ENCODE measurements at places on chromosomes 13 and 19.

GRCh38 chr13:93753639-93754038 lies 527.0 kb downstream of the GPC6 start:
- DNase-seq = no peak

- DNase-seq = no peak
These were observed 1.2 kb upstream of the TMEM147 start for GRCh38 chr19:35544110-35544802.

GRCh38 chr19:35169221-35169995 lies 14.9 kb downstream of the FXYD5 start:
- DNase-seq = no peak

DNA sequence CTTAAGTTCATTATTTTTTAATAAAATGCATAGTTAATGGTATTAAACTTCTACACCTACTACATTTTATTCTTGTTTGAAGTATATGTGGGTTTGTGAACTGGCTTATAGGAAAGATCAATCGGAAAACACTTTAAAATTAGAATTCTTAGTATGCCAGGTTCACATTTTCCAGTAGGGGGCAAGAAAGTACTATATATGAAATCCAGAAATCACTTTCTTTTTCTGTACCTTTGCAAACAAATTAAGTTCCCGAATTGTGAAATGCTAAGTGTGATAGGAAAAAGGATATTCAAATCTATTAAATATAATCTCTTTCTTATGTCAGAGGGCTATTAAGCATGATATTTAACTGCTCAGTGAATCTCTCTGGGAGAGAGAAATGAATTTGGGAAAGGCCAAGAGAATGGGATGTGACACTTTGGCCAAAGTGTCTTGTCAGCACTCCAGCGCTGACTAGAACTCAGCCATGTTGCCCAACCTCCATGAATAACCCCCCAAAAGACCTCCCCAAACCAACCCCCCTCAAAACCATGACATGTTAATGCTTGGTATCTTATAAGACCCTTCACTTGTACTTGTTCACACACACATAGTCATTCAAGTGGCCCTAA lies 122.6 kb upstream of the SLC10A2 start:
- DNase-seq = no peak

DNA sequence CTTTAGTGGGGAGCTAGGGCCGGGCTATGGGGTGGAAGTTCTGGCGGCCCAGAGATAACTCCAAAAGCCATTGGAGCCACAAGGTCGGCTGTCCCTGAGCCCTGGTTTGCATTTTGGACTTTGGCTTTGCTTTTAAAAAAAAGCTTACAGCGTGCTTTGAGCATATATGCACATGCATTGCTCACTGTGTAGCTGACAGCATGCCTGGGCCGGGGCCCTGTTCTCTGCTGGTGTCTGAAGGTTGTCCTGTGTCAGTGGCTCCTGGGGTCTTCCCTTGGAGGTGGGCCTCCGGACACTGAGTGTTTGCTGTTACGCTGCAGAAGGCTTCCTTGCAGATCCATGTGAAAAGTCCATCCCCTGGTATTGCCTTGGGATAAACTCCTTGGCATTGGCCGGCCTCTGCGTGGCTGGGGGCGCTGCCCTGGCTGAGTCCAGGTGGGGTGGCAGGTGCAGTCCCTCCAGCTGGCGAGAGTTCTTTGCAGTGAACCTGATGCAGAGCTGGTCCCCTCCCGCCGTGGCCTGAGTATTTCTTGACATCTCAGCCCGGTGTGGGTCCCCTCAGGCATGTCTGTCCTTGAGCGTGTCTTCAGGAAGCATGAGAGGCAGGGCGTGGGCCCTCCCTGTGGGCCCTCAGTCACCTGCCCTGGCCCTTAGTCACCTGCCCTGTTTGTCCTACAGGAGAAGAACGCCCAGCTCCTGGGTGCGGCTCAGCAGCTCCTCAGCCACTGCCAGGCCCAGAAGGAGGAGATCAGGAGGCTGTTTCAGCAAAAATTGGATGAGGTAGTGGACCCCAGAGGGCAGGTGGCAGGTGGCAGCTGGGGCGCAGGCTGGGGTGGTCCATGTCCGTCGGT lies 23.0 kb downstream of the PLEKHJ1 start:
- DNase-seq = no peak

- DNase-seq = no peak
These were observed 759.9 kb downstream of the GPC5 start for GRCh38 chr13:92158346-92158745.

- no peak for DNase-seq
These were observed 52.0 kb downstream of the COL4A1 start for GRCh38 chr13:110254751-110255553.

- no peak for DNase-seq
These were observed 79.5 kb upstream of the ZNF835 start for GRCh38 chr19:56751078-56751489.

DNA sequence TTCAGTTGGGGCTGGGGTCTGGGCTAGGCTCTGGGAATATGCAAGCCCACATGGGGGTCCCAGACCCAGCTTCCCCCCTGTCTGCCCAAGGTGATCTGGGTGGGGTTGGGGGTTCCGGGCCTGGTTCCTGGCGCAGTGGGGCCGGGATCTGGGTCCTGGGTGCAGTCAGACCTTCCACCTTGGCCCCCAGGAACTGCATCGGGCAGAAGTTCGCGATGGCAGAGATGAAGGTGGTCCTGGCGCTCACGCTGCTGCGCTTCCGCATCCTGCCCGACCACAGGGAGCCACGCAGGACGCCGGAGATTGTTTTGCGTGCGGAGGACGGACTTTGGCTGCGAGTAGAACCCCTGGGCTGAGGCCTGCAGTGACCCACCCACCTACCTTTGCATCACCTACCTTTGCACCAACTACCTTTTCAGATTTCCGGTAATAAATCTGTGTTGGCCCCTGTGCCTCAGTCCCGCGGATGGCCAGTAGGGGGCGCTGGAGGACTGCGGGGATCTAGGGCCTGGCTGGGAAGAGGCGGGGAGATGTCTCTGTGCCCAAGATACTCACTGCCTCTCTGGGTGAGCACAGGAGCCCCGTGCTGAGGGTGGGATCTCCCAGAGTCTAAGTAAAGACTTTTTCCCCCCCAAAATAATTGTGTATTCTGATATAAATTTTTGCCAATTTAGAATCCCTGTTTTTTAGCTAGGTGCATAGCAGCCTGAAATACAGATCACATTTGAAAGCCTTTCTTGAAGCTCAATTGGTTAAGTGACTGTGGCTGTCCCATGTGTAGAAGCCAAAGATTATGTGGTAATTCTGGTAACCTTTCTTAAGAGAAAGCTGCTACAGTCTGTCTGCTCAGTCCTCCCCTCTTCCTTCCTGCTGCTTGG lies 11.5 kb upstream of the CYP4F3 start:
- no peak for DNase-seq

DNA sequence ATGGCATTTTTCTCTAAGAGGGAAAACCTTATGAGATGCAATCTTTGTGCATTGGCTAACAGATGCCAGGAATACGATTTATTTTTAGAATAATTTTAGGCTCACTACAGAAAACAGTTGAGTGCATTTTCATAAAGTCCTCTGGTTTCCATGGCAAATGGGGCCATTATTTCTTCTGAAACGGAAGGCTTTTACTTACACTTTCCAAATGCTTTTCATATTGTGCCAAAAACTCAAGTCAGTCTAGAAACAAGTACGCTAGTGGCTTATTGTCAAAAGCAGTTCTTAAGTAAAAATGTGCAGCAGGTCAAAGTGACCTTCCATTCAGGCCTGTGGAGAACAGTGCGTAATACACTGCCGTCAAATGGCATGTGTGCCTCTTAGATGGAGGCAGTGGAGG lies 628.7 kb downstream of the EFNB2 start:
- DNase-seq = no peak

GRCh38 chr19:21608571-21608970 lies 103.2 kb downstream of the ZNF429 start:
- DNase-seq = no peak

DNA sequence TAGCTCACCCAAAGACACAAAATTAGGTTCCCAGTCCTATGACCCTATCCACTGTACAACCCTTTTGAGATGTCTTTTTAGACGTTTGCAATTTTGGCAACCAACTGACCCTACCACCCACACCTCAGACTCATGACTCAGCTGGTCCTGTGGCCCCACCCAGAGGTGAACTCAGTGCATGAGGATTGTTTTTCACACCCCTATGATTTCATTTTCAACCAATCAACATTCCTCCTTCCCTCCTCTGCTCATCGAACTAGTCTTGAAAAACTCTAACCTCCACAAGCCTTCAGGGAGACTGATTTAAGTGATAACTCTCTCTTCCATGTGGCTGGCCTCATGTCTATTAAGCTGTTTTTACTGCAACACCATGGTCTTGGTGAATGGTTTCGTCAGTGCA lies 350.7 kb downstream of the UQCRFS1 start:
- DNase-seq = no peak

GRCh38 chr19:42427313-42427712 lies at the start of gene LIPE:
LIPE (minus strand) TSS chr19:42427388; CDS start chr19:42427149, 239 bp downstream.
- DNase-seq = no peak

DNA sequence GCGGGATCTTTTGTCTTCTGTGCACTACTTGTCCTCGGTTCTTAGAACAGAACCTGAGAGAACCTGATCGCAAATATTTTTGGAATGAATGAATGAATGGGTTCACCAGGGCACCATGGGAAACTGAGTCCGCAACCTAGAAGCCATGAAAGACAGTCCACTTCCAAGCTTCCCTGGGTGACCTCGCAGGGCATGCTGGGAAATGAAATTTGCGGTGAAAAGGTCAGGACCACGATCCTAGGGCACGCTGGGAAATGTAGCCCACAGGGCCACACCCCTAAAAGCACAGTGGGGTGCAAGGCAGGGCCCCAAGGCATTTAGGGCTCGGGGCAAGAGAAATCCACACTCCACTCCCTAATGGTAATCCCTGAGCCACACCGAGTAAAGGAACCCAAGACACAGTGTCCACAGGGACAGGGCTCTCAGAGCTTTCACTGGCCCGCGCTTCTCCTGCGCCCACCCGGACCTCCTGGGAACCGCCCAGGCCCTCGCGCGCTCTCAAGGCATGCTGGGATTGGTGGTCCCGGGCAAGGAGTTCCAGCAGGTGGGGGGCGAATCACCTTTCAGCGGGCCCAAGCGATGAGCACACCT lies 1.1 kb upstream of the PPP1R12C start:
- no peak for DNase-seq

- DNase-seq = no peak
These were observed 423.2 kb upstream of the SGCG start for GRCh38 chr13:22757530-22758120.

DNA sequence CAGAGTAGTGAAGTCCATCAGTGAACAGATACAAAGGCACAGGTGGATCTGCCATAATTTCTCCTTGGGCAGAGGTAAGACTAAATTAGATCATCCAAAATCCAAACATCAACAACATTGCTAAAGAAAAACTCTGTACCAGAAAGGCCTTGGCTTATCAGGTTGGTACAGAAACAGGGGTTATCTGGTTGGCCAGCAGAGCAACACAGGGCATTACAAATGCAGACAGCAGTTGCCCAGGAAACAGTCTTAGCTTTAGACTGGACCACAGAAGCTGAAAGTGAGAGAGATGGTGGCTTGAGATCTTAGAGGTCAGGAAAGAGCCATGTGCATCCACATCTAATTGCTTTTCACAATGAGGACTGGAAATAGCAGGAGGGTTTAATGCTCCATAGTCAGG lies 26.6 kb upstream of the DGKH start:
- no peak for DNase-seq

- no peak for DNase-seq
These were observed 79.2 kb upstream of the ARHGEF7 start for GRCh38 chr13:111035861-111036260.

DNA sequence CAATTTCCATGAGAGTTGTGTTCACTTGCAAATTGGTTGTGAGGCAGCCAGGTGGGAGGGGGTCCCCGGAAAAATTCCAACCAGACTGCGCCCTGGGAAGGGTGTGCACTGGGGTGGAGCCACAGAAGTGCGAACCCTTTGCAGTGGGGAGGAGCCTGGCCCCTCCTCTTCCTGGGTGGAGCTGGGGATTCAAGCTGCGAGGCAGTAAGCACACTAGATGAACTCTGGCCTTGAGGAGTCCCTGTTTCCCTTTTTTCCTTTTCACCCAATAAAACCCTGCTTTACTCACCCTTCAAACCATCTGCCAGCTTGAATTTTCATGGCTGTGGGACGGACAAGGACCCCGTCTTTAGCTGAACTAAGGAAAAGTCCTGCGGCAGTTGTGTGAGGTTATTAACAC lies 31.0 kb upstream of the MBNL2 start:
- DNase-seq = no peak

DNA sequence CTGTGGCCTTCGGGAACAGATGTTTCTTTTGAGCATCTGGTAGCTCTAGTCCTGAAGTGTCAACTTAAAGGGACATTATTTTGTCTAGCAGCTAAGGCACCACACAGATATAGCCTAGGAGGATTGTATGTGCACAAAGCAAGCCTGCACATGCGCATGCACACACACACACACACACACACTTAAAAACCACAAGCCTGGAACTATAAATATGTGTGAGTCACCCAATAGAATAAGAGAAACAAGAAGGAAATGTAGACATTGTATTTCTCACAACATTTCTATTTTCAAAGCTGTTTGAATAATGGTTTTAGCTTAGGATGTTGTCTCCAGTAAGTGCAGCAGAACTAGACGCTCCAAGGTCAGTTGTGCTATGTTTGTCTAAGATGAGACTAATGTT lies 516.5 kb downstream of the SUCLA2 start:
- DNase-seq = peak; percentile 58

DNA sequence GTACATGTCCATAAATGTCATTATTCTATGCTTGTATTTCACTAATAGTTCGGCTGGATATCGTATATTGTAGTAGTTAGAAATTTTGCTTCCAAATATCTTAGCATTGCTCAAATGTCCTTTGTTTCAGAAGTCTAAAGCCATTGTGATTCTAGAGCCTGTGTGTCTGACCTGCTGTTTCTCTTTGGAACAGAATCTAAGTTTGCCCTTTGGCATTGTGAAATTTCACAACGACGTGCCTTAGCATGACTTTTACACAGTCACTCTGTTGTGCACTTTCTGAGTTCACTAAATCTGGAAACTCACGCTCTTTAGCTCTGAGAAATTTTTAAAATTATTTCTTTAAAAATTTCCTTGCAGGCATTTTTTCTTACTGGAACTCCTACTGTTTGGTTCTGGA lies 152.2 kb downstream of the TBC1D4 start:
- no peak for DNase-seq

- no peak for DNase-seq
These were observed 88.8 kb downstream of the MBNL2 start for GRCh38 chr13:97310809-97311436.

DNA sequence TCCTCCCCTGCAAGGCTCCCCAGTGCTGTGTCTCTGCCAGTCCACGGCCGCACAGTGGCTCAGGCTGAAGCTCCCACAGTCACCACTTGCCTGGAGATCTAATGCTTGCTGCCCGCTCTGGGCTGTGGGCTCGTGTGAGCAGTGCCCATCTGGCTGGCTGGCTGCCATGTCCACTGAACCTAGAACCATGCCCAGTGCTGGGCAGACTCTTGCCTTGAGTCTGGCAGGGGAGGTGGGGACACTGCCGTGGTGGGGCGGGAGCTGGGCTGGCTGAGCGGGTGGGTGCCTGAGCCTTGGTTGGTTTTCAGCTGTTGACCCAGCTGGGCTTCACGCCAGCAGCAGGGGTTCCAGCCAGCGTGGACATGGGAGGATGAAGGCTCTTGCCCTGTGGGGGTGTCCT lies 52.3 kb downstream of the CRTC1 start:
- DNase-seq = no peak
